Activated T-helper 1 cell treated with anti-CD3 and anti-CD28 coated beads, Interleukin-2, amount 50 U/mL, for 16 hours (primary cell): ENCODE measurements at places on chromosomes 7 and 10.

- DNase-seq: no peak
Measured at GRCh38 chr7:26657206-26657641, 207.2 kb downstream of the SKAP2 start.

GRCh38 chr7:84317536-84317935 is 122.9 kb upstream of the SEMA3A start:
- no peak for DNase-seq

DNA sequence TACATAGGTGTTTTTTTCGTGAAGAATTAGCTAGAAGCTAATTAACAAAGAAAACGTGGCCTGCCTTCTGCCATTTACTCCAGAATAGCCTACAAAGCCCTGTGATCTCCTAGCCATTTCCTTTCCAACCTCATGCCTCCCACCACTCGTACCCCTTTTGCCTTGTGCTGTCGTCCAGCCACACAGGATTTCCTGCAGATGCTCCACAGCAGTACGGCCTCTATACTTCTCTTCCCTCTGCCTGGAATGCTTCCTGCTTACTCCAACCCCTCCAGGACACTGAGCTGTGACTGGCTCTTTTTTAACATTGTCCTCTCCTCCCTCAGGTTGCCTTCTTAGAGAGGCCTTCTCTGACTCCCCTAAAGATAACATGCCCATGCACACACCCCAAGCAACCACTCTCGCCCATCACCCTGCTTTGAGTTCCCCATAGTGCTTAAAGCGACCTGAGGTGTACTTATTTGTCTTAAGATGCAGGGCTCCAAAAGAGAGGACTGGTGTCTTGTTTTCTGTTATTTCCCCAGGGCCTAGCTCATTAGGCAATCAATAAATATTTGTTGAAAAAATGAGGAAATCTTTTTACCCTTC is 32.7 kb downstream of the STK17A start:
- no peak for DNase-seq

DNA sequence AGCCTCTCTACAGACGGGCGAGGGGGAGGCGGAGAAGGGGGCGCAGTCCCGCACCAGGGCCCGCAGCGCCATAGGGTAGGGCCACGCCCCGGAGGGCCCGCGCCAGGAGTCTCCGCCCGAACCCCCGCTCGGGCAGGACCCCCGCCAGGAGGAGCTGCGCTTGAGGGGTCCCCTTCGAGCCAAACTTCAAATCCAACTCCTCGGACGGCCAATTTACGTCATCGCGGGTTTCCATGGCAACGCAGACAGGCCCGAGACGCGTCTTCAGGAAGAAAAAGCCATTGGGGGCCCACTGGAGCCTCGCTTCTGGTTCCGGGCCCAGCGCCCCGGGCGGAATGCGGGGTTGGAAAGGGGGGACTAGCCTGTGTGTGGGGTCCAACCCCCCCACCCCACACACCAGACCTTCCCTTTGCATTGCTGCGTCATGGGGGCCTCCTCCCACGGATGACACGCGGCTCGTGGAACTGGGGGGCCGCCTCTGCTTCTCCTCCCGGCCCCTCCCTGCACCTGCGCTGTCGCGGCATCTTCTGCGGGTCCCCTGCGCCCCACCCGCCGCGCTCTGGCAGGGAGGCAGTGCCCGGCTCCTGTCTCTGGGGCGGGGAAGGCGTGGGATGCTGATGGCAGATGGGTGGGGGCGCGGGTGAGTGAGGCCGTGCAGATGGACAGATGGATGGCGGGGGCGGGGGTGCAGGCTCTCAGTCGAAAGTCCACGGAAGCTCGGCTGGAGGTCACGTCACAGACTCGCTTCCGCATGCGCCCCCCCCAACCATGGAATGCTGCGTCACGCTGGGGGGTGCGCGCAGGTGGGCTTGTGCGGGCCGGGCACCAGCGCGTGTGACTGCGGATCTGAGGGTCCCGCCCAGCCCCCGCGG is 1.2 kb downstream of the CALY start:
- peak; percentile 62 for DNase-seq
